ENCODE measurements at places on chromosomes 7 and 10.

DNA sequence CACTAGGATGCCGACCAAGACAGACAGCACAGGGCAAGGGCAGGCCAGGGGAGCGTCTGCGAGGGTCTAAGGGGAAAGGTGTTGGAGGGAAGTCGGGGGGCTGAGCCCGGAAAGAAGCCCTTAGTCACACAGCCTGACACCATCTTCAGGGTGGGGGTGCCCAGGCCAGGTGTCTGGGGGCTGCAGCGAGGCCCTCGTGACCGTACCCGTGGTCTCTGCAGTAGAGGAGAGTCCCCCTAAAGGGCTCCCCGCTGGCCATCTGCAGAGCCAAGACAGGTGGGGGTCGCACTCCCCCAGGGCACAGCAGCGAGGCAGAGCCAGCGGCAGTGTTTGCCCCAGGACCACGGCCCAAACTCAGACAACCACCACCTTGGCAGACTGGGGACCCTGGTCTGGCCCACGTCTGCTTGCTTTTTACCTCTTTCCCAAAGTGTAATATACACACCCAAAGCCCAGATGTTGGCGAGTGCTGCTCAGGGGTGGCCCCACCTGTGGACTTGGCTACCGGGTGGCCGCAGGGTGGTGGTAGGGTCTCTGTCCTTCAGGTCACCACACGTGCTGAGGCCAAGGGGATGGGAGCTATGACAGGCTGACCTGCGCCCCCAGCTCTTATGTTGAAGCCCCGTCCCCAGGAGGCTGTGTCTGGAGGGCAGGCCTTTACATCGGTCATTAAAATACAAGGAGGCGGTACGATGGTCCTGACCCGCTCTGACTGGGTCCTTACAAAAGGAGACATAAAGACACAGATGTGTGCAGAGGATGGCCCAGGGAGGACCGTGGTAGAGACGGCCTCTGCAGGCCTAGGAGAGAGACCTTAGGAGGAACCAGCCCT, 107.4 kb downstream of the DNAJB6 start:
- no peak for DNase-seq

- no peak for DNase-seq
These were observed 6.9 kb downstream of the ITGB1 start for GRCh38 chr10:32951111-32951510.

- DNase-seq, result no peak
These were observed 4.5 kb downstream of the EIF4H start for GRCh38 chr7:74178632-74179031.

DNA sequence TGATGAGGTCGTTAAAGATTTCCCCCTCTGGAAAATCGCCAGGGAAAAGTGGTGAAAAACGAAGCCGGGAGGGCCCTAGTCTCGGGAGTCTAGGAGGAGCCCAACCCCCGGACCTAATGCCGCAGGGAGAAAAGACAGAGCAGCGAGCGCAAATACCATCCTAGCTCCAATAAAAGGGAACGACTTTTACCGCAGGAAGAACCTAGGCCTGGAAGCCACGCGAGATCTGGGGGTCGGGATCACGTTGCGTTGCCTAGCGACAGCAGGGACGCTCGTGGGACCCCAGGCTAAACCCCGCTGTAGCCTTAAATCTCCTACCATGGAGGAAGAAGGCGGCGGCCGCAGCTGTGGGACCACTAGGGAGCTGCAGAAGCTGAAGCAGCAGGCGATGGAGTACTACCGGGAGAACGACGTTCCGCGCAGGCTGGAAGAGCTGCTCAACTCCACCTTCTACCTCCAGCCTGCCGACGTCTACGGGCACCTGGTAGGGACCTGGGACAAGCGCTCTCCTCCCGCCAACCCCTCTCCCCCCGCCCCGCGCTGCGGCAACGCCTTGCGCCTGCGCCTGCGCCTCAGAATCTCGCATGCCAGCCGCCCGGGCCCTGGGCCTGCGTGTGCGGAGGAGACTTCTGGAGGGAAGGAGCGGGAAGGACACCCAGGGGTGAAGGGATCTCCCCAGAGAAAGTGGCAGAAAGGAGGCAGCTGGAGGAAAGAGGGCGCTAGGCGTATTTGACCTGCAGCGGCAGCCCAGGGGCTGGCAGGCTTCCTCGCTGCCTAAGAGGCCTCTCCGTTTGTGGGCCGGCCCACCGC, at the start of gene ENO4:
Gene ENO4 (plus strand): TSS at position 252 of the 810 bp plus-strand sequence. CDS start 68 bp downstream, at position 320.
- peak; percentile 87 for DNase-seq

DNA sequence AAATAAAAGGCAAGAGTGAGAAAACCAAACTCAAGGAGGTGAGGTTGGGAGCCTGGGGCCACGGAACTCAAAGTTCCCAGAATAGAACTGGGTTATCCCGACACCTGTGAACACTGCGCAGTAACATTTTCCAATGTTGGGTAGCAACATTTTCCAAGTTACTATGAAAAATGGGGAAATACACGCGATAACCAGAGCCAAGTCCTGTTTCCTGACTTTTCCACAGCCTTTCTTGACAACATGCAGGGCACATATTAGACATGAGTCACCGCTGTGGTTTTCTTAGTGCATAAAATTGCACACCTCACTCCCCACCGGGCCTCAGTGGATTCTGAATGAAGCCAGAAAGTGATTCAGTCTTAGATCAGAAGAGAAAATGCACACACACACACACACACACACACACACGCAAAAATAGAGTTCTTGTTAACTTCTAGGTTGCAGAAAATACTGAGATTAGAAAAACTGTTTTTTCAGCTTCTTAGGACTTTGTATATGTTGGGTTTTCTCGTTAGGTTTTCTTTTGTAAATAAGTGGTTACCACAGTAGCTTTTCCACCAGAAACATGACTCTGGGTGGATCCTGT, 70.0 kb downstream of the CAMK1D start:
- DNase-seq, result no peak

- DNase-seq, result no peak
These were observed 12.5 kb upstream of the CH25H start for GRCh38 chr10:89219513-89220218.

DNA sequence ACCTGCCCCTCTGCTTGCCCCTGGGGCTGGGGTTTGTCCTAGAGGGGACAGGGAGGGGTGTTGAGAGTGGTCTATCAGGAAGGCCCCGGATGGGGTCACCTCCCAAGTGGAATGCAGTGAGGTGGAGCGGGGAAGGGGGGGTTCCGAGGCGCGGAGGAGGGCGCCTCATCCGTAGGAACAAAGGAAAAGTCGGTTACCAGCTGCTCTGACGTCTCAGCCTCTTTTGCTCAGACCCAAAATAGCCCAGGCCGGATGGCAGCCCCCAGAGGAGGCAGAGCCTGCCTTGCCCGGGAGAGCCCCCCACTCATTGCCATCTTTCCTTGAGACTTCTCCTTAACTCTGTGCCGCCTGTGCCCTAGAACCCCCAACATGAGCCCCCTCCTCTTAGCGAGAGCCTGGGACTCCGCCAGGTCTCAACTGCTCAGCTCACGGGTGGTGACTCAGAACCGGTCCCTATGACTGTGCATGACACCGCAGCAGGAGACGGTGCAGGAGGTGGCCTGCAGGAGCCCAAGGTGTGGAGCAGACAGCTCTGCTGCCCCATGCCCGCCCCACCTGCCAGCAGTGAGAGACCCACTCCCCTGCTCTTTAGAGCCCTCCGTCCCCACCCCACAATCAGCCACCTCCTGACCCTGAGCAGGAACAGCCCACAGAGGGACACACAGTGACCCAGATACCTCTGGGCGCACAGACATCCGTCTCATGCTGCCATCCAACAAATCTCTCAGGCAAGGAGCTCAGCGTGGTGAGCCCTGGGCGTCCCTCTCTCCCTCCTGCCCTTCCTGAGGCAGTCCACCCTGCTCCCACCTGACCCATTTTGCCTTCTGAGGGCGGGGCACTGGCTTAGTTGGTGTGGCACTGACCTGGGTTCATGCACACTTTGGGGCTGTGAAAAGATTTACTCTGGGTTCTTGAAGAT, 13.1 kb downstream of the STX1A start:
- no peak for DNase-seq

- no peak for DNase-seq
These were observed 115.3 kb upstream of the FAM171A1 start for GRCh38 chr10:15486404-15486803.

DNA sequence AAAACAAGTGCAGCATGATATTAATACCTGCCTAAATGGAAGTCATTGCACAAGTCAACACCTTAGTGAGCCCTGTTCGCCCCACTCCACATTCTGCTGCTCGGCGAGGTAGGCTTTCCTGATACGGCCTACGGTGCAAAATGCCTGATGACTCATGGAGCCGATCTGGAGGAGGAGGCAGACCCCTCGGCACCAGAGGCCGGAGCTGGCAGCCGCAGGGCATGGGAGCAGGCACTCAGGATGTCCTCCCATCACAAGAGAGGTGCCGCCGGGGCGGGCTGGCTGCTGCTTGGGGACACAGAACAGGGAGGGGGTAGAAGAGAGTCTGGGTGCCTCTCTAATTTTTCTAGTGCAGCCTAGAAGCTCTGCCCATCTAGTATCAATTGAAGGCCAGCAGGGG, 418.5 kb upstream of the MGMT start:
- DNase-seq, result no peak

GRCh38 chr10:49564461-49565009, 25.6 kb upstream of the ERCC6 start:
- DNase-seq, result no peak

DNA sequence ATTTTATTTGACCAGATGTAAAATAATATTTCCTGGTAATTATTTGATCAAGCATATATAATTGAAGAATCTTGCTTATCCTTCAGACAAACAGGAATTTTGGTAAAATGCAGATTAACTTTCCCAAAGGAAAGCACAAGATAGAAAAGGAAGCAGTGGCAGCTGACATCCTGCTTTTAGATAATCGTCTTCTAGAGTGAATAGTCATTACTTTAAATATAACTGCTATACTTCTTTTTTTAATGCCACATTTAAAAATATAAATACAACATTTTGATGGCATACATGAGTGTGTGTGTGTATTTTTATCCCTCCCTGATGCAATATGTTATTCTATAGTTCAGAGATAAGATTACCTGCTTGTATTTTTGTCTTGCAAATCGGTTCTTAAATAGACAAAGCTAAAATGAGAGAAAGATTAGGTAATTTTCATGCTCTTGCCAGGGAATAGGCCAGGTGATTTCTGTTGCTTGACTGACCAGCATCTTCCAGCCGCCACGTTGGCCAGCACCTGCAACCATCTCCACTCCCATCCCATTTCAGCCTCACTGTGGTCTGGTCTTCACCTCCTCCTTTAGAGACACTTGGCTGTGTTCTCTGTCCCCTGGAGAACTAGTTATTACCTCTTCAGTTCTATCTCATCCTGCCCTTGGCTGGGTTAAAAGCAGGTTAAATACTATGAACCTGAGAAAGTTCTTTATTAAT, 58.1 kb downstream of the MDFIC start:
- DNase-seq, result no peak

- DNase-seq, result no peak
These were observed 689.5 kb downstream of the DNAJB9 start for GRCh38 chr7:109259151-109259550.

DNA sequence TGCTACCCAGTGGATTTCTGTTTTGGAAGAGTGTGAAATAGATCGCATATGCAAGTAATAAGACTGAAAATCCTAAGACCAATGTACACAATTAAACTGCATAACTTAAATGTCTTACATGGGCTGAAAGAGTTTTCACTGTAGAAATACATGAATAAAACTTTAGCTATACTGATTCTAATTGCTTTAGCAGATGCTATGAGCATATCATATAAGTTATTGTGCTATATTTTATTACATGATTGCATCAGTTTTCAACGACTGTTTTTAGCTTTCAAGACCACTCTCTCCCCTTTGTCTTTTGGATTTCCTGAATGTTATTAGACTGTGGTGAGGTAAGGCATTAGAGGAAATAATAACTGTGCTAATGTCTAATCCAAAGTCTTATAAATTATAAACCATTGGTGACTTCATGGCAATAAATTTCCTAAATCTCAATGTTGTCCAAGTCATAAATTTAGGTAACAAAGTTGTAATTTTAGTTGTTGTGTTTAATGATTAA, 124.5 kb downstream of the SEMA3A start:
- DNase-seq, result no peak

Data from right renal cortex interstitium (tissue), 3 donors.